ENCODE measurements at places on chromosomes 12 and 14.

DNA sequence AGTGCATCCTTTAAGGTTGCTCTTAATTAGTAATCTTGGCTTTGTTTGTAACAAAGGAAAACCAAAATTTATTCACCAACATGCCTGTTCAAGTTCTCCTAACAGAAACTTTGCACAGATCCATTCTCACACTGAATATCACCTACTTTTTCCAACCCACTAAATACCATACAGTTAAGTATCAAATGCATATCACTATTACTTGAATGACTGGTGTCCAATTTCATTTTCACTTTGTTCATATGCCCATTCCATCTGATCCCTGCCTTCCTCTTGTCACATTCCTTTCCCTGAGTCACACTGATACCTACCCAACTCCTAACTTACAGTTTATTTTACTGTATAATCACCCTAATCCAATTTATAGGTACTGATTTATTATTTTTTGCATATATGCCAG is 286.4 kb downstream of the NELL2 start:
- DNase-seq, result no peak

DNA sequence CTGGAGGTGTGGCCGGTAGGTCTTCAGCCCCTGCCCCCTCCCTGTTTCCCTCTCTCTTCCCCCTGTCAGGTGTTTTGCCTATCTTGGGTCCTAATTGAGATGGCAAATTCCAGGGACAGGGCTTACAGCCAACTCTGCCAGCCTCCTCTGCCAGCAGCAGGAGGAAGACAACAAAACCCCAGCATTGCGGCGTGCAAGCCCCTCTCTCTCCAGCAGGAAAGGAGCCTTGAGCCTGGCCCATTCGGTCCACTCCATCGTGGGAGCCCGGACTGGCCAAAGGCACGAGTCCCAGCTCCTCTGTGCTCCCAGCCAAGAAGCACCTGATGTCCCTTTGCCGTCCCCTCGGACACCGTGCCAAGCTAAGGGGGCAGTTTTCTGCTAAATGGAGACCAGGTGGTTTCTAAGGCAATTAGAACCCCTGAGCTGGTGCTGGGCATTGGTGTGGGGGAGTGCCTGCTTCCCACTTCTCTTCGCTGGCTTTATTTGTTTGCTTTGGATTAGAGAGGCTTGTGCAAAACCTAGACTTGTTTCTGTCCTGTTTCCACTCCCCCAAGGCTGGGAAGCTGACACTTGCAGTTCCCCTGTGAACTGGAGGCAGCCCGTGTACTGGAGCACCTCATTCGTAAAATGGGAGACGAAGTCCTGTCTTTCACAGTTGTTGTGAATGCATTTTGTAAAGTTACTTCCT is 57.1 kb upstream of the LHX5 start:
- no peak for DNase-seq

DNA sequence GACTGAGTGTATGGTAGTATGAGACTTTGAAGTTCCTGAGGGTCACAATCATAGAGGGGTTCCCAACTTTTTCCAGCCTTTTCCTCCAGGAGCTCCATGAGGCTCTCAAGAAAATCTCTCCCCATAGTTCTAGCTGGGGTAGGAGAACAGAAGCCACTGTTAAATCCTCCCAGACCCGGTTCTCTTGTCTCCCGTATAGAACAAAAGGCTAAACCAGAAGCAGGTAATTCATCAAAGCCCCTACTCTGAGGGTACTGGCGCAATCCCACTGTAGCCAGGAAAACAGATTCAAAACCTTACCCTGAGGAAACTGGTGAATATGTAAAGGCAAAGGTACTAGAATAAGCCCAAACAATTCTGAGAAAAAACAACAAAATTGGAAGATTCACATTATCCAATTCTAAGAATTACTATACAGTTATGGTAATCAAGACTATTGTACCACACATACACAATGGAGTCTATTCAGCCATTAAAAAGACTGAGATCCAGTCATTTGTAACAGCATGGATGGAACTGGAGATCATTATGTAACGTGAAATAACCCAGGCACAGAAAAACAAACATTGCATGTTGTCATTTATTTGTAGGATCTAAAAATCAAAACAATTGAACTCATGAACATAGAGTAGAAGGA is 20.5 kb downstream of the OR8S1 start:
- DNase-seq, result no peak

GRCh38 chr14:90674716-90675115 is 141.5 kb downstream of the TTC7B start:
- DNase-seq, result no peak

GRCh38 chr12:93766796-93767523 is 89.8 kb downstream of the CRADD start:
- peak; percentile 70 for DNase-seq

DNA sequence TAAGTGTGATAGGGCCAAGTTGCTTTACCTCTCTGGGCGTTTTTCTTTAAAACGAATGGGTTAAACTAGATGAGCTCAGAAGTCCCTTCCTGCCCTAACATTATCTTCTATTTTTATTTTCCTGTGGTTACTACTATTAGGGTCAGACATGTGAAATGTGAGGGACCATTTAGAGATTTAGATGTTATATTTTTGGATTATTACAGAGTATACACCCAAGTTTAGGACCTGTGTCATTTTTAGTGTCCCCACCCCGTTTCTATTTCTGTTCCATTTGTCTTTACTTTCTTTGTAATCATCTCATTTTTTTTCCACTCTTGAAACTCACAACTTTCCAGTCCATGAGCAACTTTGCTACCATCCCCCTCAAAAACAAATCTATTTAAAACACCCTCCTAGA is 56.3 kb downstream of the SLC4A8 start:
- DNase-seq, result no peak

DNA sequence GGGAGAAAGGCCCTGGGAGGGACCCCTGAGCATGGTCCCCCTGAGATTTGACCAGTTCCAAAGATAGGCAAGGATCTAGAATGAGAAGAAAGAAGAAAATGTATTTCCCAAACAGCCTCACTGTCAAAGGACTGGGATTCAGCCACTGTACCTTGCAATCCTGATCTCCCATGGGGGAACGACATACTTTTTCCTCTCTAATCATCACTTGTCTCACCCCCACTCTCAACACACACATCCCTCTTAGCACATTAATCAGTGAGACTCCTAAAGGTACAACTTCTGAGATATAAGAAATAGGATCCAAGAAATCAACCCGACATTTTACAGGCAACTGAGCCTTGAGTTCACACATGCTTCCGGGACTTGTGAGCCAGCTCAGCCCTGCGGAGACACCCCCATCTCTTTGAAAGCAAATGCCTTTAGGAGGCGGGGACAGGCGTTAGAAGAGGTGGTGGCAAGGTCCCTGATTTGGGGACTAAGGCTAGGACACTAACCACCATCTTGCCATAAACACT is 1.4 kb downstream of the MAP3K9 start:
- peak; percentile 70 for DNase-seq

GRCh38 chr12:106879612-106880011 is 76.1 kb upstream of the TMEM263 start:
- no peak for DNase-seq

DNA sequence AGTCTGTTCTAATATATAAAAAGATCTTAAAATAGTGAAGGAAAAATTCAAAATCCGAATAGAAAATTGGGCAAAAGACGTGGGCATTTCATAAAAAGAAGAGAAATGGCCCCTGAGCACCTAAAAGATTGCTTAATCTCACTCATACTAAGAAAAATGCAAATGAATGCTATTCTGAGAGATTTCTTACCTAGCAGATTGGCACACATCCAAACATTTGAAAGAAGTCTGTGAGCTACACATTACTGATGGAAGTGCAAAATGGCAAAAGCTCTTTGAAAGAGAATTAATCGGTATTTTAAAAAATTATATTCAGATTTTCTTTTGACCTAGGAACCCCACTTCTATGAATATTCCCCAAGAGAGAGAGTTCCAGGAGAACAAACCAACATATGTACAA is 280.4 kb upstream of the GARIN6 start:
- no peak for DNase-seq

DNA sequence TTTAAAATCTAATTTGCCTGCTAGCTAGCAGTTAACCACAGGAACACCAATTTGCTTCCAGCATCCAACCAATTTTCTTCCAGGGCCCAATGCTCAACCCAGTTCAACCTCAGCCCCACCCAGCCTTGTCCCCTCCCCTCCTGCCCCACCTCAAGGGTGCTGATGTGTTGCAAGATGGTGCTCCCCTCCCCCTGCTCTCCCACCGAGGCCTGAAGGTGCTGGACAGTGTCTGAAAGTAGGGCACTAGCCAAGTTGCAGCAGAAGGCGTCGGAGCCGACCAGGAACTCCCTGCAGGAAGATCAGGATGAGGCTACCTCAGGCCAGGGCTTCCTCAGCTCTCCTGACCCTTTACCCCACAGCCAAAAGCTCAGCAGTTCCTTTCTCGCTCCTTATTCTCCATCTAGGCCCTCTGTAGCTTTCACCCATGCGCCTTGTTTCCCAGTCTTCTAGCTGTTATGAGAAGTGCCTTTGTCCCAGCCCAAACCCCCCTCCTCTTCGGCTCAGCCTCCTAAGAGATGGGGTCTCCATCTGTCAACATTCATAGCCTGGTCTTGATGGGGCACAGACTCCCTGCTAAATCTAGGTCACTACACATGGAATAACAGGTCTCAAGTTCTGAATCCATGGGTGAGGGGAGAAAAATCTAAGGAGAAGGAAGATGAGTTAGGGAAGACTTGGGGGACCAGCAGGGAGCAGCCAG is 3.6 kb downstream of the STAT6 start:
- DNase-seq, result no peak

DNA sequence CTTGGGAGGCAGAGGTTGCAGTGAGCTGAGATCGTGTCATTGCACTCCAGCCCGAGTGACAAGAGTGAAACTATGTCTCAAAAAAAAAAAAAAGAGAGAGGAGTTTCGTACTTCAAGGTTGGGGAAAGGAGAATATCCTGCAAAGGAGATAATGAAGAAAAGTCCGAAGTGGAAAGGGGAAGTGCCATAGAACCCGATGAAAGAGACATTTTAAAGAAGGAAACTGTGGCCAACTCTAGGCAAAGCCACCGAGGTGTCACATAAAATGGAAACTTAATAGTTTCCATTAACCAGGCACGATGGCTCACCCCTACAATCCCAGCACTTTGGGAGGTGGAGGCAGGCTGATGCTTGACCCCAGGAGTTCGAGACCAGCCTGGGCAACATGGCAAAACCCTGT is 15.0 kb upstream of the LTBP2 start:
- DNase-seq, result no peak

GRCh38 chr12:27852742-27853141 is 72.7 kb upstream of the MANSC4 start:
- no peak for DNase-seq

GRCh38 chr12:105267711-105268110 is 31.7 kb upstream of the APPL2 start:
- DNase-seq, result no peak

DNA sequence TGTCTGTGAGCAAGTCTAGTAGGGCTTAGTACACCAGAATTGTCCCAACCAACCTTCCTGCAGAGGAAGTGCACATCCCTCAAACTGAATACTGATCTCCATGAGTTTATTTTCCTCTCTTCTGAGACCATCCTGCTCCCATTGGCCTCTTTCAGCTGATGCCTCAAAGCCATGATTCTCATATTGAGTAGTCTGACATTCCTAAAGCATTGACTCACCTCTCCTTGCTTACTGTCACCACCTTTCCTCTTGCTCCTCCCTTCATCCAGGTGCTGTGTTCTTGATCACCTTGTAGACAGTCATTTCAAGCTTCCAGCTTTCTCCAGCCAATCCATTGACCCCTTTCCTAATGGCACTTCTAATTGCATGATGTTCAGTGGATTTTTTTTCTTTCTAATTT is 583.7 kb upstream of the USP15 start:
- no peak for DNase-seq

- no peak for DNase-seq
These were observed 8.2 kb downstream of the DMAC2L start for GRCh38 chr14:50320283-50320682.

DNA sequence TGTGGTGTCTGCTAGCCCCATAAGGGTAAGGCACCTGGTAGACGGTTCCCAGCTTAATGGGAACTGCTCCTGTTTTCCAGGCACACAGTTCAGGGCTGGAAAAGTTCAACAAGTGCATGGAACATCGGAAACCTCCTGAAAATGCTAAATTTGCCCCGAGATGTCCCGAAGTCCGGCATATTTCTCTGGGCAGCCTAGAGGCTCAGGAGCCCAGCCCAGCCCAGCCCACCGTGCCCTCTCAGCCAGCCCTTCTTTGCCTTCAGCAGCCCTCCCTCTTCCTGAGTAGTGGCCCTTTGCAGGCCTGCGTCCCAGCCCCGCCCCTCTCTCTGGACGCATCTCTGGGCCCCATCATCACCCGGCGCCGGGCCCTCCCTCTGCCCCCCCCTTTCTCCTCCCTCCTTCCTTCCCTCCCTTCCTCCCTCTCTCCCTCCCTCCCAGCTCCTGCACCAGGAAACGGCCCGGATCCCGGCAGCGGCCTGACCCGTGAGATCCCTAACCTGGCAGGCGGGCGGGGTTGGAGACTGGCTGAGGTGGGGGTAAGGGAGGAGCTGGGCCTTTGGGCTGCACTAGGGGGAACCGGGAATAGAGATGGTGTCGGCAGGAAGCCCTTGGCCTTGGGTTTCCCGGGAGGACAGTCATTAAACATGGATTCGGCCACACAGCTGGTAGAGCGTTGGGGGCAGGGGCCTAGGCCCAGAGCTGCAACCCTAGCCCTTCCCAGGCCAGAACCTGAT is at the start of gene BCL2L2:
TSS of gene BCL2L2 (plus strand) at position 422 of the 734 bp plus-strand sequence. CDS start 935 bp downstream, outside the sequence.
- peak; percentile 16 for DNase-seq

Measured in activated CD4-positive, alpha-beta T cell treated with anti-CD3 and anti-CD28 coated beads, Interleukin-2, amount 10 ng/mL, durations not matched to agents 7 days and 5 days (primary cell).